ENCODE measurements at places on chromosomes 1 and 21.

DNA sequence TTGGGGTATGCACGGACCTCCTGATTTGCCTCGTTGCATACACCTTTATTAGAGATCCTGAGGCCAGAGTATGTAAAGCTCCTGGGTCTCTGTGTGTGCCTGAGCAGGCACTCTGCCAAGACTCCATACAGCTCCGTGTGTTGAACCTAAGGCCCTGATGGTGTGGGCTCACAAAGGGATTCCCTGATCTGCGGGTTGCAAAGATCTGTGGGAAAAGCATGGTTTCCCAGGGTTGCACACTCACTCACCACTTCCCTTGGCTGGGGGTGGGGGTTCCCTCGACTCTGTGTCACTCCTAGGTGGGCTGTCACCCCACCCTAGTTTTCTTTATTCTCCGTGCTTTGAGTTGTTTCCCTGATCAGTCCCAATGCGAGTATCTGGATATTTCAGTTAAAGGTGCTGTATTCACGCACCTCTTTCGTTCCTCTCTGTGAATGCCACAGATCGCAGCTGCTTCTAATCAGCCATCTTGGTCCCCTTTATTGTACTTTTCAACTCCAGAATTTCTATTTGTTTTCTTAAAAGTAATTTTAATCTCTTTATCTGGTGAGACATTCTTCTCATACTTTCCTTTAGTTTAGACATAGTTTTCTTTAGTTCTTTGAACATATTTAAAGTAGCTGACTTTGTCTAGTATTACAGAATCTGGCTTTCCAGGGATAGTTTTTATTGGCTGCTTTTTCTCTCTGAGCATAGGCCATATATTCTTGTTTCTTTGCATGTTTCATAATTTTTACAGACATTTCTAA lies 39.0 kb upstream of the F3 start:
- DNase-seq = no peak

GRCh38 chr1:233357595-233358397 lies 30.3 kb downstream of the MAP3K21 start:
- DNase-seq = no peak

- no peak for DNase-seq
Observed at GRCh38 chr1:115761601-115762302, 6.8 kb downstream of the CASQ2 start.

DNA sequence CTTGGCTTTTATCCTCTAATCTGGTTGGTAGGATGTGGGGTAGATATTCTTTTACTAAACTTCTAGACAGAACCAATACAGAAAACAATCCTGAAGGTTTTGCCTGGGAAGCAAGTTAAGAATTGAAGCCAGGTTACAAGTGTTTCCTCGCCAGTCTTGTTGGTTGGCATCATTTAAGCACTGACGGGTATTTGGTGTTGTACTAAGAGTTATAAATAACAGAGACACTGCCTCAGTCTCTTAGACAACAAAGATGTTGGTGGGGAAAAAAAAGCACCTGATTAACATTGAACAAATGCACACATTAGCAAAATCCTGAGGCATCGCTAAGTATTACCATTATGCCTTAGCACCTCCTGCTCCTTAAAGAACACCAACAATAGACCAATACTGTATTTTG lies 272.2 kb downstream of the BRINP2 start:
- DNase-seq = no peak

DNA sequence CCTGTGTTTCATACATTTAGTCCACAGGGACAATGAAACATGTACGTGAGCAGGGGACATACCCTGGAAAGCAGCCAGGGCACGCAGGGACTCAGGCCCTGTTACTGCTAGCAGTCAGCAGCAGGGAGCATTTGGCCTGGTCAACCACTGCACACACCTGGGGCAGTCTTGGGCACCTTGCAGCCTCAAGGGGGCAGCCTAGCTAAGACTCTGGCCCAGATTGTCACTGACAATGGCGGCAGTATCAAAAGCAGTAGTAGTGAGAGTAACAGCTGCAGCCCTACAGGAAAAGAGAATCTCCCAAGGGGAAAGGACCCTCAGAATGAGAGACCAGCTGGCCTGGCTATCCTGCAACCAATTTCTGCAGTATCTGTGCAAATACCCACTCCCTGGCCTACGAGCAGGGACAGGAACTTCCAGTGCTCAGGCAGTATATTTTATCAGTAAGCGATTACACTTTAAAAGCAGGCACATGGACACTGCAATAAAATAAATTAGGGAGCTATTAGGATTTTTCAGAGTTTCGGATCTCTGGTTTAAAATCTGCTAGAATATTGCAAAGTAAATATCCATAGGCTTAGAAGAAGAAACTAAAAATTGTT lies 475.6 kb downstream of the LTN1 start:
- DNase-seq = peak; percentile 38

DNA sequence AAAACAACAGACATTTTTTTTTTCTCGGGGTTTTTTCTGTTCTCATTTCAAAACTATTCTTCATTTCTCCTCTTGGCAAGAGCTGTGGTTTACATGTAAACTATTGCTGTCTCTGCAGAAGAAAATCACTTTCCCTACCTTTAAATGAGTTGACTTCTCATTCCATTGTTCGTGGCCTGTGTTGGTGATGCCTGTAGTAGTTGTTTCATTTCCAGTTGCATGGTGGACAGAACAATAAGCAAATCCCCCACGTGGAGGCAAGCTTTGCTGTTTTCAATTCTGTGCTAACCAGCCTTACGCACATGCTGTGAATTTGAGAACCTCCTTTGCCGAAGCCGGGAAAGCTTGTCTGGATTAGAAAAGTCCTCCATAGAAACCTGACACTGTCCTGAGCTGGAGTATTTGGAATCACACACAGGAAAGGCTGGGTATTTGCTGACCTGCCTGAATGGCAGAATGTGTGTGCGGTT lies 26.2 kb upstream of the MAP3K7CL start:
- no peak for DNase-seq

- no peak for DNase-seq
Observed at GRCh38 chr1:67376381-67376780, 53.8 kb downstream of the SERBP1 start.

GRCh38 chr1:184036517-184036949 lies 995 bp downstream of the COLGALT2 start:
- peak; percentile 62 for DNase-seq

- no peak for DNase-seq
Observed at GRCh38 chr21:25424048-25424447, 183.2 kb downstream of the MRPL39 start.

DNA sequence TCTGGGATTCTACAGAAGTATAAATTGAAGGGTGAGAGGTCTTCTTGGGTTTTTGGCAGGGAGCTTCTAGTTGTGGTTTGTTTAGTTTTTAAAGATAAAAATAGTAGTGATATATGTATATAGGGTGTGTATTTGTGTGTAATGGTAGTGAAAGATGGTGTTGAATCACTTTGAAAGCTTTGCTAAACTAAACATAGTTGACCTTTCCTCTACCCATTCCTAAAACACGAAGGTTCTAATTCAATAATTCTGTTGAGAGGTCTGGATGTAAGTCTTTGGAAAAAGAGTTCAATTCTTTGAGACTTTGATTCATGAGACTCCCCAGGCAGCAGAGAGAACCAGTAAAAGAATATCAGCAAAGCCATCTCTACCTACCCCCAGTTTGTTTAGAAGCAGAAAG lies 247.9 kb upstream of the DUSP10 start:
- DNase-seq = no peak

DNA sequence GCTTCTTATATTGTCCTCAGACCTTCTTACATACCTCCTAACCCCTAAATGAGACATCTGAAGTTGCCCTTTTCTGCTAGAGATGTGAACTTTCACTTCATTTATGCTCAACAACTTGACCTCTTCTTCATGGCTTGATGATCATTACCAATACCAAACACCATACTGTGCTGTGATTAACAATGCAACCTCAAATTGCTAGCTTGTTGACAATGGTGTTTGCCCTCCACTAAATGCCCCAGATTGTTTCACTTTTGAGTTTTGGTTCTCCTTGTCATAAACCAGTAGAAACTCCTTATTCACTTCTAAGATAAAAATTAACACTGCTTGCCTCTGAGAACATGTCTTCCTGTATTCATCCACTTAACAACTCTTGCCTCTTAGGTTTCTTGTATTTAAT lies 5.6 kb downstream of the JAK1 start:
- DNase-seq = no peak

GRCh38 chr1:219143735-219144134 lies 29.9 kb upstream of the LYPLAL1 start:
- DNase-seq = no peak

DNA sequence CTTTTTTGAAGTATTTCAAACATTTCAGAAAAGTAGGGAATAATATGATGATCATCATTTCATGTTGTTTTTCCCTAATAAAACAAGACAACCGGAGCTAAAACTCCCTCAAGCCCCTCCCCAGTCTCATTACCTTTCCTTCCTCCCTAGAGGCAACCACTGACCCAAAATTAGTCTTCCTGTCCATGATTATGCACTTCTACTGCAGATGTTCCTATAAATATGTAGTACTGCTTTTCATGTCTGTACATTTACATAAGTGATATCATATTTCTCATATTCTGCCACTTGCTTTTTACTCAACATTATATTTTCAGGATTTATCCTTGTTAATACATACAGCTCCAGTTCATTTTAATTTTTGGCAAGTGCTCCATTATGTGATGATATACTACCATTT lies 58.7 kb upstream of the GOLT1A start:
- DNase-seq = no peak

DNA sequence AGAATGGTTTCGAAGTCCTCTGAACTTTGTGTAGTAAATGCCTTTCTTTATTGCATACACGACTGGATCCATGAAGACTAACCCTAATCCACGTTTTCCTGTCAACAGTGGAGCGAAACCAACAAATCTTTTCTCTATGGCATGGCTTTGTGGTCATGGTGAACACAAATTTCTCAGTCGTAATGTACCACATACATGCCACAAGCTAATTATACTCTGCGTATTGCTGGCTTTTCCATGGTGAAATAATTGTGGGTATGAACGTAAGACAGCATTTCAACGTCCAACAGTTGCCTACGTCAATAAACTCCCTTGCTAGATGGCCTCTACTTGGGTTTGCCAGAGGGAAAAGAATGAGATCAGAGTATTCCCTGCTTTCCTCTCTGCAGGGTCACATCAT lies 27.5 kb downstream of the INTS7 start:
- DNase-seq = no peak

- no peak for DNase-seq
Observed at GRCh38 chr1:184469396-184469795, 82.6 kb downstream of the C1orf21 start.

DNA sequence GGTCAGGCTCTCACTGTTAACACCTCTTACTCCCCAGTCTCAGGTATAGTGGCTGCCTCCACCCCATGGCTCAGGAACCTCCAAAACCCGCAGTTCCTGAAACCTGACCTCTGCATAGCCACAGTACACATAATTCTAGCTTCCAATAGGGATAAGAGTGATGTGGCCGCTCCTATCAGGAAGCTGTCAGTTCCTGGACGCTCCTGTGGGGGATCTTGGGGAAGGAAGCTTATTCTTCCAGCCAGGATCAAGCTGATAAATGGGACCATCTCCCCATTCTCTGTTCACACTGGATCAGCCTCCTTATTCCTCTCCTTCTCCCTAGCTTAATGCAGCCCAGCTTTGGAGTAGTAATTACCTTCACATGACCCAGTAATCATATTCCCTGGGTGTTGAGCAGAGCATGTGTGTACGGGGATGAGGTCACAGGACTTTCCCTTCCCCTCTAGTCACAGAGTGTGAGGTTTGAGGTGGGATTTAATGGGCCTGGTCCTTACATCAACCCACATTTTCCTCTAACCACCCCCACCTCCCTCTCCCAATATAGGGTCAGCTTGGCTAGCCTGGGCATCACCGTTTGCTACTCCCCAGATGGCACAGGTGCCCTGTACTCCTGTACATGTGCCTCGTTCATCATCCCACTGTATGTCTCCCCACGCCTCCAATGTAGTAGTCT lies 7.0 kb upstream of the POU3F1 start:
- no peak for DNase-seq

GRCh38 chr21:46226146-46226545 lies 2.4 kb downstream of the LSS start:
- DNase-seq = no peak

GRCh38 chr1:94660994-94661393 lies 119.4 kb upstream of the F3 start:
- DNase-seq = no peak

DNA sequence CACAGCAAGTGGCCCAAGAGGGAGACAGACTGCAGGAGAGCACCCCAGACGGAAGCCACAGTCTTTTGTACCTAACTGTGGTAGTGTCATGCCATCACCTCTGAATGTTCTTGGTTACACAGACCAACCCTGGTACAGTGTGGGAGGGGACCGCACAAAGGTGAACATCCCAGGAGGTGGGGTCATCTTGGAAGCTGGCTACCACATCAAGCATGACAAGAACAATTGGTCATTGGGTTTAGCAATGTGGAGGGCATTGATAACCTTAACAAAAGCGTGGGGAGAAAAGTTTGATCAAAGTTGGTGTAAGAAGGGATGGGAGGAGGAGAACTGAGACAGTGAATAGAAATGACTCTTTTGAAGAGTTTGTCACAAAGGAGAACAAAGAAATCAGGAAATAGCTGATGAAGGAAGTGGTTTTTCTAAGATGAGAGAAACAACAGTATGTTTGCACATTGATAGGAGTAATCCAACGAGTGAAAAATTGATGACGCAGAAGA lies 87.1 kb upstream of the CACNA1E start:
- no peak for DNase-seq

DNA sequence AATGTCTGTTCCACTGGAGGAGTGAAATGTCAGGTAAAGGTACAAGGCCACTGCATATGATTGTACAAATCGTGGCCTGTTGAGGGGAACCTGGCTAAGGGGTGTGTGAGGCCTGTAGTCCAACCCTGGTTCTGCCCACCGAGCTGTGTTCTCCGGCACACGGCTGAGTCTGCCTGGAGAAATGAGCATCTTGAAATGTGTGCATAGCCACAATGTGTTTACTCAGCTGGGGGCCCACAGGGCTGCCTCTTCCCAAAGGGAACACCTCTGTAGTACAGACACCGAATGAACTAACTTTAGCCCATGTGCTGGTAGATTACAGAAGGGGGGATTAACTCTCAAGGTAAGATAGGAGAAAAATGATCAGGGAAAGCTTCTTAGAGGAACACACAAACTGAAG lies 30.2 kb downstream of the AK4 start:
- DNase-seq = no peak

DNA sequence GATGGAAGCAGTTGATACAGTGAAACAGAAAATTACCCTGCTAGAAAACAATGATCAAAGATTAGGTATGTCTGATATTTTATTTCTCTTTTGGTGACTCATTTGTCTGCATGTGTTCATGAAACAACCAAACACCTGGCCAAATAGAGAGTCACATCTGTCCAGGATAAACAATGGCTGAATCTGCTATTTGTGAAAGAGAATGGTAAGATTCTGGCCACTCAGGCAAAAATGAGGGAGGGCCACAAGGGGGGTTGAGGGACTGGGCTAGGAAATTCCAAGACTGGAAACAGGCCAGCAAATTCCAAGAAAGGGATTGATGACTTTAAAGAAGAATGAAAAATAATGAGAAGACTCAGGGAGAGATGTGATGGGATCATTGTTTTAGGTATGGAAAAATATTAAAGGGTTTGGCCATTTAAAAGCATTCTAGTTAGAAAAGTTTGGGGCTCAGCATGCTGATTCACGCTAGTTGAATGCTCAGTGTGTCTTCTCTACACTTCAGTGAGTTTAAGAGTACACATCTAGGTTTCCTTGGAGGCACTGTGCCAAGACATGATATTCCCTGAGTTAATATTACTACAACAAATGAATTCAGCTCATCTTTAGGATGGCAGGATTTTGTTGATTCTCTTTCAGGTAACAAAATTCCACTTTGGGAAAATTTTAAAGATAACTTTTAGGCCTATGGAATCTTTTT lies 44.9 kb downstream of the TRAF5 start:
- no peak for DNase-seq

Data from left hindlimb (tissue), 1 donor.